Liver (tissue), 10 donors: ENCODE measurements at places on chromosomes 11 and 22. TPM values are rescaled to one million over a fixed set of nuclear protein-coding genes. Genes with fewer than 3 reads are reported as not detected.

GRCh38 chr11:118705111-118705741 lies 25.8 kb upstream of the TREH start:
- DNase-seq = no peak

- DNase-seq = no peak
Observed at GRCh38 chr22:35561796-35562526, 21.3 kb downstream of the RASD2 start.

DNA sequence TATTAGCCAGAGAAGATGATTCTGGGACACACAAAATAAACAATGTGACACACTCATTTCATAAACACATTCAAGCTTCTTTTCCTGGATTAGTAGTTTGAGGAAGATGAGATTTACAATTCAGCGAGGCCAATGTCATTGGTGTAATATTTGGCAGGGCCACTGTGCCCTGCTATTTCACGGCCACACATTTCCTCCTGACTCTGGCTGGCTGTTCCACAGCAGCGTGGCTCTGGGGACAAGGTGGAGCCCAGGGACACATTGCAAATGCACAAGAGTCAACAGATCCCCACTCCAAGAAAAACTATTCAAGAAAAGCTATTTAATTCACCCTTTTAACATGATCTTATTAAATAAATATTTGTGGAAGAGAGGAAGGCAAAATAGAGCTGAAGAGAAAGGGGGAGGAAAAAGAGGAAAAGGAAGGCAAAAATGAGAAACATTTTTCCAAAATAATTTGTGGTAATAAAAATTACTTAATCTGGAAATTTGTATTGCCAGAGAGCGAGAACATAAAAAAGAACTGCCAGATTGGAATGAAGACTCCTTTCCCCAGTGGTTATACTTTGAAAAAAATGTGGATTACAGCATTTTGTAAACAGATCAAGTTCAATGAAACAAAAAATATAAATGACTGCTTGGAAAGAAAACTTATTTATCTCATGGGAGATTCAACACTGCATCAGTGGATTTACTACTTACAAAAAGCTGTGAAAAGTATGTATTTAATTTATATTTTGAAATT lies 27.1 kb downstream of the NXPE2 start:
- no peak for DNase-seq

The BIK gene
- total RNA-seq = not detected

GRCh38 chr11:129723146-129723760 lies 92.4 kb upstream of the TMEM45B start:
- DNase-seq = no peak

DNA sequence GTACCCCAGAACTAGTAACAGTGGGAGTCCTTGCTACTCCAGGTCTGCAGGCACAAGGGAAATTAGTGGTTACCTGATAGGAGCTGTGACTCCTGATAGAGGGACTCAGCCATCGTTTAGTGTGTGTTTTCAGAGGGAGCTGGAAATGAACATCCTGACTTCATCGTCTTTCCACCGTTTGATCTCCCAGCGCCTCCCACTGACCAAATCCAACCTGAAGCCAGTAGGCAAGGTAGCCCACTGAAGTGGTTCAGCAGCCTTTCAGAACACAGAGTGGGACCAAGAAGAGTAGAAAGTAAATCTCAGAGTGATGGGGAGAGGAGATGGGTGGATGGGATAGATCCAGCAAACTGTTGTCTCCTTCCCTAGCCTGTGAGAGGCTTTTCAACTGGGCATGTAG lies 385.9 kb downstream of the INSC start:
- DNase-seq = no peak

DNA sequence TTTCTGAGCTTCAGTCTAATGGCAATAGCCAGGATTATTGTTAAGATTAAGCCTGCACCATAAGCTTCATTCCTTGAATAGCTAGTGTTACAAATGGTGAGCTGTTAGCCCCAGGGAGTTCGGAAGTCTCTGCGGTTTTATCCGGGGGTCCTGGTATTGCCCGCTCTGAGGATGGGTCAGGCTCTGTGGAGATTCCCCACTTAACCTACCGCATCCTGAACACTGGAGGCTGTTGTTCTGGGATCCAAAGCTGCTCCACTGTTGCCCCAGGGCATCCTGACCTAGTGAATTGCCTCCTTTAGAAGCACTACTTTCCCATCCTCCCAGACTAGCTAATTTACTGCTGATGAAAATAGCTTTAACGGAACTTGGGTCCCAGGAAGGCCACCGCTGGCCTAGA lies 14.5 kb upstream of the PEX26 start:
- DNase-seq = no peak

The OR2AT4 gene
- total RNA-seq = not detected

GRCh38 chr22:19812910-19813309 lies 41.8 kb downstream of the GNB1L start:
- DNase-seq = no peak

GRCh38 chr11:17171916-17172315 lies 35.9 kb downstream of the PIK3C2A start:
- no peak for DNase-seq

- DNase-seq = no peak
Observed at GRCh38 chr11:40037005-40037404, 1422.4 kb downstream of the LRRC4C start.

The RTN3 gene
- 29.7 TPM for total RNA-seq

GRCh38 chr11:95512682-95513081 lies 276.9 kb downstream of the FAM76B start:
- no peak for DNase-seq

- no peak for DNase-seq
Observed at GRCh38 chr11:116234989-116235568, 537.7 kb downstream of the BUD13 start.

GRCh38 chr11:57214098-57214417 lies 23.0 kb downstream of the APLNR start:
- DNase-seq = no peak

- no peak for DNase-seq
Observed at GRCh38 chr11:126384449-126385070, 29.1 kb downstream of the ST3GAL4 start.

DNA sequence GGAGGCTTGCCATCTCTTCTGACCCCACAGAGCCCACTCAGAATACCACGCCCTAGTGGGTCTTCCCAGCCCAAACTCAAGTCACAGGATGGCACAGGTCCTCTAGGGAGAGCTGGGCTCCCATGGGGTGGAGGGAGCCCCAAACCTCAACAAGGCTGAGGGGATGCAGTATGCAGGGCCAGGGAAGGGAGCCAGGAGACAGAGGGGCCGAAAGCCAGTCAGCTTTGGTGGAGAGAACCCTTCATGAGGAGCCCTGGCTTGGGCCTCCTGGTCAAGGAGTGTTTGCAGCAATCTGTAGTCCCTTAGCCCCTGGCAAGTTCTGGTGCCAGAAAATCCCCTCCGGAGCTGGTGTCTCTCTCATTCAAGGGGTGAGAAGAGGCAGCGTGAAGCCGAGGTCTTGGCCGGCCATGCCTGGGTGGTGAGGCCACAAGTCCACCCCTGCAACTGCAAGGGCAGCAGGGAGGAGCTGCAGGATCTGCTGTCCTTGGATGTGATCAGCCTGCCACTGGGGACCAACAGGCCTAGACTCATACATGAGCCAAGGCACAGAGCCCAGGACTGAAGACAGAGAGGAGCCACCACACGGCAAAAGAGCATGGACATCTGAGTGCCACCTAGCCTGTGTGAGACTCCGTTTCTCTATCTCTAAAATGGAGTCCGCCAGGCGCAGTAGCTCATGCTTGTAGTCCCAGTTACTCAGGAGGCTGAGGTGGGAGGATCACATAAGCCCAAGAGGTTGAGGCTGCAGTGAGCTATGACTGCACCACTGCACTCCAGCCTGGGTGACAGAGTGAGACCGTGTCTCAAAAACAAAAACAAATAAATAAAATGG lies 24.1 kb downstream of the NEAT1 start:
- DNase-seq = no peak

The NNMT gene
- 0.47 TPM for total RNA-seq

The OR5W2 gene
- not detected for total RNA-seq

DNA sequence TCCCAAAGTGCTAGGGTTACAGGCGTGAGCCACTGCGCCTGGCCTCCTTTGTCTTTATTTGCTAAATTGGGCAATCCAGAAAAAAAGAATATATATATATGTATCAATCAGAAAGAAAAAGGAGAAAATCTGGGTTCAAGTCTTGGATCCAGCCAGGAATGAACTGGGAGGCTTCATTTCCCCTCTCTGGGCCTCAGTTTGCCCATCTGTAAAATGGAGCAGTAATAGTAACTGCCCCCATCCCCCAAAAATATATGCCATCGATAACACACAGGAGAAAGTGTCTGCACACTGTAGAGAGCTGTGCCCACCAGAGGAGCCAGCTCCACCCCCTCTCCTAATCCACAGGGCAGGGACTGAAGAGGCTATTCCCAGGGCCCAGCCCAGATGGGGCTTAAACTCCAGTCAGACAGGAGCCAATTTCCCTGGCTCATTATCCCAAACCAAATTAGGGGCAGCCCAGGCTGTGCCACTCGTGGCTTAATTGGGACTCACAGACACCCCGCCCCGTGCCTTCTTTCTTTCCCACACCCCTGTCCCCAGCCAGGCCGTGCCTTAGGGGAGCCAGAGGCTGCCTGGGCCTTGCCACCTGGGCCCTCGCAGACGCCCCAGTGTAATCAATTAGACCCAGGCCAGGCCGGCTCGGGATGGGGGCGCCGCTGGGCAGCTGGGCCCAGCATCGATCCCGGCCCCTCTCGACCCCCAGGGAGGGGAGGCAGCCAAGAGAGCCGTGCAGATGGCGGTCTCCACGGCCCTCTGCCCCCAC lies 171.5 kb downstream of the MN1 start:
- no peak for DNase-seq

The HSPB2 gene
- total RNA-seq = 0.14 TPM

The KRTAP5-10 gene
- total RNA-seq = not detected

GRCh38 chr11:114077482-114078305 lies 18.2 kb downstream of the ZBTB16 start:
- DNase-seq = no peak

DNA sequence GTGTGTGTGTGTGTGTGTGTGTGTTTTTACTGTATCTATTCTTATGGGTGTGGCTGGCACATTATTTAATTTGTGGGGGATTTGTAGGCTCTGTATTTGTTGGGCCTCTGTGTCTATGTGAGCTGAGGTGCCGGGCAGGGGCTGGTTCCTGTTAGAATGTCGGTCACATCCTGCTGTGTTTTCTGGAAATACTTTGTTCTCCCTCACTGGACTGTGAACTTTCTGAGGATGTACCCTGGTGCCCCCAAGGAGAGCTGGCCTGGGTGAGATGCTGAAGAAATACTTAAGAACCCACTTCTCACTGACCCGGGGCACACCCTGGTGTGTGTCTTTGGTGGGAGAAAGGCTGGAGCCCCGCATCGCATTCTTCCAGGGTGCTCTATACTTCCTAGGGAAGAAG lies 28.6 kb downstream of the KIAA1671 start:
- no peak for DNase-seq

DNA sequence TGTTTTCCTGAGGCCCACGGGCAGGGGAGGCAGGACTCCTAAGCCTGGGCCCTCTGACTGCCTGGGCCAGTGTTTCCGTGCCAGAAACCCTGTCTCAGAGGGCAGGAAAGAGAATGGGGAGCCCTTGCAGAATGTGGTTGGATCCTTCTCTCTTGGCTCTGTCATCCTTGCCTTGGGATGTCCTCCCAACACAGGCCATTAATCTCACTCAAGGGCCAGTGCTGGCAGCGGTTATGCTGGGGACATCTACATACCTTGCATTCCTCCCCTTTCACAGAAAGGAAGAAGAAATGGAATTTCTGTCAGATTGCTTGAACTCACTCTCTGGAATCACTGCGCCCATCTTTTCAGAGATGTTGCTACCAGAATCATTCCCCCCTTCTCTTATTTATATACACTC lies 296.9 kb downstream of the KIRREL3 start:
- DNase-seq = no peak

DNA sequence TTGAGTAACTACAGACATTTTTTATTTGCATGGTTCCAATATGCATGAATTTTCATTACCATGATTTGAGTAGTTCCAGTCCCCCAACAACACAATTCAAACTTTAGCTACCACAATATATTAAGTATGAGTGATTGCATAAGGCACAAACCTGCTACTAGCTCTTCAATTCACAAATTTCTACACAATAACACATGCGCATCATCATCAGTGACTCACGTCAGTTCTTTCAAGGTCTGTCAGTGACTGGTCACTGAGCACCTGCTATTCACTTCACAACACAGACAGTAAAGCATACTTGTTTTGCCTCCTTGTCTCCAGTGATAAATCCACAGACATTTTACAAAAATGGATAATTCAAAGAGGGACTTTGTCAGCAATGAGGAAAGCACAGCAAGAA lies 435.1 kb upstream of the CCDC90B start:
- no peak for DNase-seq

The EMID1 gene
- total RNA-seq = 8.9 TPM

The OR51I1 gene
- 0.33 TPM for total RNA-seq

- DNase-seq = no peak
Observed at GRCh38 chr22:45321827-45322226, 12.1 kb downstream of the FAM118A start.

DNA sequence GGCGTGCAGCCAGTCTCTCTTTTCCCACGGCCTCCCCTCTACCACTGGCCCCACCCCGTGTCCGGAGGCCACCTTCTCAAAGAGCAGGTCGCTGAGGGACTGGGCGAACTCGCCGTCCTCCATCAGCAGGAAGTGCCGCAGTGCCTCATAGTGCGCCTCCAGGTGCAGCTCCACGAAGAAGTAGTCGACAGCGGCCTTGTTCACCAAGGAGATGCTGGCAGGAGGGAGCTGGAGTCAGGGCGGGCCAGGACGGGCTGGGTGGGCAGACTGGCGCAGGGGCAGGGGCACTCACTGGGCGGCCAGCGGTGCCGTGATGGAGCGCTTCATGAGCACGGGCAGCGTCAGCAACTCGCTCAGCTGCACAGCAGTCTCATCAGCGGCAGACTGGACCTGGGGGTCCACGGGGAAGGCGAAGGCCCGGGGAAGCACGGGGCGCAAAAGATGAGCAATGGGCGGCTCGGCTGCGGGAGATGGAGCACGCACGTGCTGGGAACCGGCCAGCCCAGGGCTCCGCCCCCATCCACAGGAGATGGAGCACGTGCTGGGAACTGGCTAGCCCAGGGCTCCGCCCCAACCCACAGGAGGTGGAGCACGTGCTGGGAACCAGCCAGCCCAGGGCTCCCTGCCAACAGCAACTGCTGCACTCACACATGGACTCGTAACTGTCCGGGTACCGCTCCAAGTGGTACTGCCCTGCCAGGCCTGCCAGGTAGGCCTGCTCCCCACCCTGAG lies 18.4 kb downstream of the SELENOO start:
- peak; percentile 72 for DNase-seq

GRCh38 chr11:121163658-121164308 lies 62.7 kb downstream of the TECTA start:
- DNase-seq = no peak

- no peak for DNase-seq
Observed at GRCh38 chr11:120612513-120613263, 101.1 kb downstream of the GRIK4 start.

GRCh38 chr11:128361451-128362020 lies 225.8 kb downstream of the ETS1 start:
- no peak for DNase-seq

The KMT2A gene
- total RNA-seq = 19.2 TPM

- DNase-seq = no peak
Observed at GRCh38 chr22:45993143-45993692, 16.3 kb upstream of the WNT7B start.

The TOLLIP gene
- 27.5 TPM for total RNA-seq
